ENCODE measurements at places on chromosomes 7 and 10.

DNA sequence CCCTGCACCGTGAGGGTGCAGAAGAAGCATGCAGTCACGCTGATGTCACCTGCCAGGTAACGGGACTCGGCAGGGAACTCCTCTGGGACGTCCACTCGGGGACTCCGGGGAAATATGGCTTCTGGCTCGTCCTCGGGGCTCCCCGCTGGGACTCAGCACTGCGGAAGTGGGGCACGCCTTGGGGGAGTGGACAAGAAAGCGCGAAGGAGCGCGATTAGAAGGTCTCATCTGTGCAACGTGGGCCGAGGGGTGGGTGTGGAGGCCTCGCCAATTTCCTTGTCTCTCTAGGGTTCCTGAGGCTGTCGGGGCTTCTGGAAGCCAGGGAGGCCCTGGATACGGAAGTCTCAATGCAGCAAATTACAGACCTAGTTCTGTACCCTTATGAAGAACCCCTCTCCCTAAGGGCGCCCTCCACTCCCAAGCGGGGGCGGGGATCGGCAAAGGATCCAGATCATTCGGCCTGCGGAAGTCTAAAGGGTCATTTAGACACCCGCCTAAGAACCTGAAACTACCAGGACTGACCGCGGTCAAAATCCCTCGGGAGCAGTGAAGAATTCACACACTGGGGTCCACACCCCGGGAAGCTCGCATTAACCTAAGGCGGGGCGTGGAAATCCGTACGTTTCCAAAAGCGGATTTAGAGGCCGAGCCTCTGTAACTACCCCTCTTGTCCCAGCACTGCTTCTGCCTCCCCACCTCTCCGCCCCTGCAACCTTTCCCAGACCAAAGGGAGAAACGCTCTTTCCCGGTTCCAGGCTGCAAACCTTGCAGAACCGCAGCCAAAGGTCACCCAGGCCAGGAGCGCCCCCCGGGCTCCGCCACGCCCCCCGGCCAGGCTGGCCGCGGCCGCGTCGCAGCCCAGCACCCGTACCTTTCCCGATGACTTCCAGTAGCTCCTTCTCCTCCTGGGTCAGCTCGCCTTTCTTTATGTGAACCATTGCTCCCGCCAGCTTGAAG is 640 bp downstream of the ANKMY2 start:
- DNase-seq: peak; percentile 47

DNA sequence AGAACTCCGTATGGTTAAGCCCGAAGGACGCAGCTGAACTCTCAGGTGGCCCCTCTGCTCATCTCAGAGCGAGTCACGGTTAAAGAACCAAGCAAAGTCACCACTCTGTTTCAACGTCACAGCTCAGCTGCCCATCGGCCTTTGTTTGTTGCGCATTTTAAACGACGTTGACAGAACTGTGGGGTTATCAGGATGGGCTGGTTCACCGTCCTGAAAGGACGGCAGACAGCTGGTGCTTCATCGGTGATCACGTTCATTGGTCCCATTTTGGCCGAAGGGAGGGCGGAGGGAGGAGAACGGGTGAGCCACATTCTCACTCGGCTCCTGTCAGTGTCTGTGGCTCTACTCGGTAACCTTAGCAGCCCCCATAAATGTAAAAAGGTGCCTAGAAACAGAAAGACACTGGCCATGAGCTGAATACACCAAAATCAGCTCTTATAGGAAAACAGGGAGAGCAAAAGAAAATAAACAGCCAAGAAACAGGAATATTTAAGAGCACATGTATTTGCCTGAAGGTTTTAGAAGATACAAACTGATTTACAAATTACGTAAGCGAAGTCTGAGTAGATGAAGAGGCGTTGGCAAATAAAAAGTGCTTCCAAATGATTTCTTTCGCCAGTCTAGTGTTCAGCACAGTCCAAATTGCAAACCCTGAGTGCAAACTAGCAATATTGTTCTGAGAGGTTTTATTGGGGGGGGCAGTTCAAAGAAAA is 8.4 kb downstream of the PRKAG2 start:
- DNase-seq: no peak

GRCh38 chr7:32218154-32218467 is 147.9 kb upstream of the PDE1C start:
- DNase-seq: no peak

DNA sequence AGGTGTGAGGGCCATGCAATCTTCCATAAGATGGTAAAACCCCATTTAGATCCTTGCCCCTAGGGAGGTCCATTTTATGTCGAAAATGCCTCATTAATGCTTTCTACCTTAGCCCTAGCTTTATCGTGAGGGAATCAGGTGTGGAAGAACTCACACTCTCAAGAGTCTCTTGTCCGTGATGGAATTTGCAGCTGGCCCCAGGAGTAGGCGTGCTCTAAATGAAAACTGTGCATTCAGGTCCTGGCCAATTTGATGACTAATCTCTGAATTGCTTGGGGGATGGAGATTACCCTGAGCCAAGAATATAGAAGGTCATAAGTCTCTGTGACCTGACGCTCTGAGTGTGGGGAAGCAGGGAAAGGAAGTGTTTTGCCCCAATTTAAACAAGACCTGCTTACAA is 6.6 kb downstream of the C10orf90 start:
- DNase-seq: peak; percentile 77

DNA sequence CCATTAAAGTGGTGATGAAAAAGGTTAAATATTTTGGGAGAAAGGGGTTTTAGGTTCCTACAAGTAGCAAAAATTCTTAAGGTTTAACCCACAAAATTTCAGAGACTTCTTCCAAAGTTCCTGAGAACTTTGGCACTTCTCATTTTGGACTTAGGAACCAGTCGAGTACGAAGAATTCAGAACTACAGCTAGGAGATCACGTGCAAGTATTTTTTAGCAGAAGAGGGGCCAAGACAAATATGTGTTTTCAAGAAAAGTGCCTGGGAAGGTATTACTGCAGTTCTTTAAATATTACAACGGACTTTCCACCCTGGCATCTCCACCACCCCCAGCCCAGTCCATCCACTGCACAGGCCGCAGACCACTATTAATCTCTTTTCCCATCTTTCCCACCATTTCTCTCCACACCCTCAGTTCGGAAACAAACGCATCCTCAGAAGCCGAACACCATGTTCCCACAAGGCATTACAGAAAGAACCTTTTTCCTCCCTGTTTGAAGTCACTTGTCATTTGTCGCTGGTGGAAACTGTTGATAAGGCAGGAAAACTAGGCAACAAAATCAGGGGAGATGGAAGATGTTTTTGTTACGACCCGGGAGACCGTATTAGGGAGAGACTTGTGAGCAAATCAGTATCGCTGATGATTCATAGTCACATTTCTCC is 7.1 kb downstream of the INHBA start:
- peak; percentile 71 for DNase-seq

GRCh38 chr10:672992-673391 is 16.5 kb downstream of the DIP2C start:
- DNase-seq: no peak

DNA sequence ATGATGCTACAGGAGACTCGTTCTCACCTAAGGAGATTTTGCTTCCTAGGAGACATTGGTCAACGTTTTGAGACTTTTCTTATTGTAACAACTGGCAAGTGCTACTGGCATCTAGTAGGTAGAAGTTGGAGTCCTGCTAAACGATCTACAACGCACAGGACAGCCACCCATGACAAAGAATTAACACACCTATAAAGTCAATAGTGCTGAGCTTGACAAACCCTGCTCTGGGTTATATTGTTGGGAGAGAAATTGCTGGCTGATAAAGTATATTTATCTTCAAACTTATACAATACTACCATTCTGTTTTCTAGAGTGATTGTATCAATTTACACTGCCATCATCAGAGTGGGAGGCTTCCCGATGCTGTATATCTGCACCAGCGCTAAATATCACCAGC is 57.8 kb downstream of the SAMD9 start:
- no peak for DNase-seq

GRCh38 chr7:7122033-7122478 is 60.3 kb upstream of the C1GALT1 start:
- DNase-seq: peak; percentile 86

- no peak for DNase-seq
These were observed 467.0 kb upstream of the POT1 start for GRCh38 chr7:125396466-125397151.

DNA sequence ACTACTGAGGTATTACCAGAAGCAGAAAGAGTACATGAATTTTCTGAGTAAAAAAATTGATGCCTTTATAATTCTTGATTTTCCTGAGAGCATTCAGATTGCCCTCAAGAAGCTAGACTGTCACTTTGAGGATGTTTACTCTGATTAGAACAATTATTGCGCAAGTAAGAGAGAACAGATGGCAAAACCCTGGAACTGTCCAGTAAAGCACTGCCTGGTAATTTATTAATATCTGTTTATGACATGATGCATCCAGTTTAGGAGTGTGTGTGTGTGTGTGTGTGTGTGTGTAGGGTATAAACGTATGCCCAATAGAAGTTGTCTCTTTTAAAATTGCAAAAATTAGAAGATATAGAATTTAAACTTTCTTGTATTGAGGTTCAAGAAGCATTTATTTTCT is 379.7 kb downstream of the PHTF2 start:
- DNase-seq: peak; percentile 65

- no peak for DNase-seq
These were observed 133.4 kb upstream of the MKLN1 start for GRCh38 chr7:131194070-131194865.

DNA sequence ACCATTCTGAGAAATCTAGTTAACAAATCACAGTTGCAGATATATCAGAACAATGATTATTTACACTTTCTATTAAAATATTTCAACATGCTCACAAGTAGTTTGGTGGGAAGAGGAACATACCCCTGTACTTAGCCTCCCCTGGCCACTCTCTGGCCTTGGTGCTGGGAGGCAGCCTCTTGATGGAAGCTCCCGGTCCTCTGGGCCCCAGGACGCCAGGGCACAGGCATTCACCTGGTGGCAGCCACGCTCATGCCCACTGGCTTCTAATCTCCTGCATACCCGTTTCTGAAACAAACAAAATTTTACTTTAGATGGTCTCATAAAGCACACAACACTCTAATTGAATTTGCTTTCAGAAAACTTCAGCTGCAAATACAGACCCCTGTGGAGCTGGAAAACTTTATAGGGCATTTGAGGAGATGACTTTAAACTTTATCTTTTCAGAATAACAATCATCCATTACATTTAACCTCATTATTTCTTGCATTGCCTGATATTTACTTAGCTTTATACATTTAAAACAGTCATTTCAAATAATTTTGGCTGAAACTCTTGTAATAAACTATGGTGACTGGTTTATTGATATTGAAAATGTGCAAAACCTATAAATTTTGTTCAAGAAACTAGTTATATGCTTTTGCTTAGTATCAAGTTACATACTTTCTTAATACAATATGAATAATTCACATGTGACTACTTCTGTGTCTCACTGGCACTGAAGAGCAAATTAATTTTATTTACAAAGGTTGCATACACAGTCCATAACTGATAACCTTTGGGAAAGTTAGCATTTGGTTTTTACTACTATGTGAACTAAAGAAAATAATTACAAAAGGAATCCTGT is 30.8 kb downstream of the C10orf143 start:
- DNase-seq: no peak

- DNase-seq: no peak
These were observed 35.2 kb downstream of the CCAR1 start for GRCh38 chr10:68756246-68756645.

DNA sequence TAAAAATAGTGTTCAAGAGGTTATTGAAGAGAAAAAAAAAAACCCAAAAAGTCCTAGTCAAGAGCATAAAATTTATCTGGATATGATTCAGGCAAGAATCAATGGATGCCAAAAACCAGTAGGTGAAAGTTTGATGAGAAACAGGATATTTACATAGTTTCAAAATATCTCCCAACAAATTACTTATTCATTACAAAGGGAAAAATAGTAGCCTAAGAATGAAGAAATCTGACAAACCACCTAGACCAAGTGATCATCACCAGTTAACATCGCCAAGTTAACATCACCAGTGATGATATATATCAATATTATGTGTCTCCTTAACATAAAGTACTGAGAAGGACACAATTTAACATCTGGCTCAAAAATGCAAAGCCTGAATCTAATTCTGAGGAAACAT is 85.2 kb downstream of the RNLS start:
- DNase-seq: peak; percentile 41

GRCh38 chr10:101780818-101781654 is 2.2 kb downstream of the NPM3 start:
- peak; percentile 53 for DNase-seq

- no peak for DNase-seq
These were observed 24.0 kb upstream of the TM9SF3 start for GRCh38 chr10:96610817-96611216.

DNA sequence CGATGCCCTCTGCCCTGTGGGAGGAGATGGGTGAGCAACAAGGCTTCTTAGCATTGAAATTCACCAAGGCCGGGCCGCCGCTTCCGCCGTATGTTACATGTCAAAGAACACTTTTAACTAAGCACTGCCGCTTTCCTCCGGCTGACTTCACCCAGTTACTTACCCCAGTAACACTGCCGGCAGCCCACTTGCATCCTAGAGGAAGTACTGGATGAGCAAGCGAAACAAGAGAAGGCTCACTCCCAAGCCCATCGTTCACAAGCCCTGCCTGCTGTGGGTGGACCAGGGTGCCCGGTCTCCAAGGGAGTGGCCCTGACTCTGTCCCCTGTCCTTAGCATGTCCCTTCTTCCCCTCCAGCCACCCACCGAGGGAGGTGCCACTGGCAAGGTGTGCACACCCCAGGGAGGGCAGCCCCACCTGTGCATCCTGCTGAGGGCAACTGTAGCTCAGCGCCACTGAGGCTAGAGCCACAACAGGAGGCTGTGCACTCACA is 73.1 kb upstream of the EBF3 start:
- no peak for DNase-seq

GRCh38 chr10:119680650-119681081 is 29.5 kb downstream of the BAG3 start:
- DNase-seq: peak; percentile 23

DNA sequence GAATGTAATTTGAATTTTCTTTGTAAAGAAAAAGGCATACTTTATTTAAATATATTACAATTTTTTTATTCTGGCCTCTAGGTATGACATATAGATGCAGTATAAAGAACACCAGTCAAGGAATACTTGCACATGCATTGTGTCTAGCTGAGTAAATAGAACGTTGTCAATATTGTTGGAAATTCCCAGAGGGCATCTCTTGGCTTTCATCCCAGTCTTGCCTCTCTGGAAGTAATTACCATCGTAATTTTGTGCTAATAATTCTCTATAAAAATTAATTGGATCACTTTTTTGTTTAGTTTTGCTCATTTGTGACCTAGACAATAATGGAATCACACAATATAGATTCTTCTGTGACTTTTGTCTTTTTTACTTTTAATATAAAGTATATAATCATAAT is 1052.3 kb upstream of the CELF2 start:
- no peak for DNase-seq

- DNase-seq: peak; percentile 92
These were observed at the start of gene RABGEF1 for GRCh38 chr7:66740302-66740979. Gene RABGEF1, plus strand, starts transcription at chr7:66740733. Its CDS starts 31,167 bp downstream, at chr7:66771900.

DNA sequence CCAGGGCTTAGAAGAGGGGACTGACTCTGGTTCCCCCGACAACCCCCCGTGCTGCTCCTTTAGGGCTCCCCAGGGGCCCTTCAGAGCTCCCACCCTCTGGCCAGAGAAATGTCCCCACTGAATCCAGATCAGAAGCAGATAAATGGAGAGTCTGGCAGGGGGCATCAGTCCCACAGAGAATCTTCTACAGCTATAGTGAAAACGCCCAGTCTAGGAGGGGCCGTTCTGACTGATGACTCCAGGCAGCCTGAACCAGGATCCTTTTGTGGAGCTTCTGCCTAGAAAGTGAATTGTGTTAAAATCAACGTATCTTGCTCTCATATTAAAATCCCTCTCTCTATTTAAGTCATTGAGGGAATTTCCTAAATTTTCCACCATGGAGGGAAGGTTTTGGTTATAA is 471.4 kb downstream of the LRMDA start:
- DNase-seq: no peak
